ENCODE measurements at places on chromosomes 7 and 10. TPM values are rescaled to one million over a fixed set of nuclear protein-coding genes. Genes with fewer than 3 reads are reported as not detected.

The IDI2 gene
- not detected for total RNA-seq

The TCERG1L gene
- total RNA-seq: not detected

The OPN1SW gene
- total RNA-seq: not detected

The GRM8 gene
- not detected for total RNA-seq

The ASB13 gene
- total RNA-seq: 28.8 TPM

The CHST12 gene
- 5.1 TPM for total RNA-seq

The OSBPL3 gene
- 6.3 TPM for total RNA-seq

The CCL26 gene
- total RNA-seq: not detected

The SPAG6 gene
- total RNA-seq: not detected

The CEP55 gene
- 44.4 TPM for total RNA-seq

The SEMA3C gene
- total RNA-seq: 49.8 TPM

All from Caki2 (cell line).